ENCODE measurements at places on chromosomes 2 and 18.
A peak's percentile ranks its signal among the peaks of the same experiment; 100 is the strongest.

GRCh38 chr18:25827961-25828561 is 262.4 kb downstream of the SS18 start:
- no peak for DNase-seq

DNA sequence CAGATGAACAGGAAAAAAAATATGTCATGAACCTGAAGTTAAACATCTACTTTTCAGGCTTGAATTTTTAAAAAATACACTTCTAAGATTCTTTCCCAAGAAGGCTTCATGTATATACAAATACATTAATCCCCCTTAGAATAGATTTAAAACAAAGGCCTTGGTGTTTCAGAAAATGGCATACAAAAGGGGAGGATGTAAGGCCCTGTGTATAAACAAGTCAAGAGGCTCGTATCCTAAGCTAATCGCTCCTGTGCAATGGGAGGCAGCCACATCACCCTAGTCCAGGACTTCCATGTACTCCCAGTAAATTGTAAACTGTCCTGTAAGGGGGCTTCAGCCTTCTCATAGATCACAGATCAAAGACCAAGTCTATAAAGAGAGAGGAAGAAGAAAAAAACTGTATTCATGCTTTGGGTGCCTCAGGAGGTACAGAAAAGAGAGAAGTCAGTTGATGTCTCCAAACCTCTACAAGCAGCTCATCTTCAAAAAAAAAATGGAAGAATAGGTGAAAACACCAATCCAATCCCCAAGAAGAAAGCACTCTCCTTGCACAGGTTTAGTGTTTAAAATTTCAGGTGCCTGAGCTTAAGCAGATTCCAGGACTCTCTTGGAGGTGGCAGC is 53.9 kb downstream of the ANKRD44 start:
- no peak for DNase-seq

GRCh38 chr2:68765739-68766375 is 31.2 kb downstream of the ARHGAP25 start:
- DNase-seq = no peak

GRCh38 chr18:3441290-3441689 is 8.7 kb upstream of the TGIF1 start:
- no peak for DNase-seq

DNA sequence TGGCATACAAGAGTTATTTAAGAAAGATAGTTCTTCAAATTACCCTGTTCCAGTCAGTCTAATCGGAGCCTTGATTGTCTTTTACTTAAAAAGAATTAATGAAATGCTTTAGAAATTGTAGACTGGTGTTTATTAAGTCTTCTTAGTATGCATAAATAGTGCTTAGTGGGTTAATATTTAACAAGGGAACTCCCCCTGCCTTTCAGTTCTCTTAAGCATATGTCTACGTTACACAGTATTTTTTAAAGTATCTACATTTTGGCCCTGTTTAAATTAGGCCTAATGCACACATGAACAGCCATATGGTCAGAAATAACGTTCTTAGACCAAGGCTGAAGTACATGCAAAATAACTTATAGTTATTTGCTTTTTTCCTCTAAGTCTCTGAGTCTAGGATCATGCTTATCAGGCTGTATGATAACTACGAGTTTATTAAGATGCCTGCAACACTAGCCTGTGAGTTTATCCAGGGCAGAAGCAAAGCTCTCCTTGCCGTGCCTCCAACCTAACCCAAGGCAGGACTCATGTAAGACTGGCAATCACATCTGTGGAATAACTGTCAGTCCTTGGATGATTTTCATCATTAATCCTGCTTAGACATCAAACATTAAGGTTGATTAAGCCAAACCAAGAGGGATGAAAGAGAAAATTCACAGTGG is 6.7 kb downstream of the BCL2 start:
- DNase-seq = no peak

GRCh38 chr2:180720829-180721228 is 259.6 kb upstream of the UBE2E3 start:
- DNase-seq = no peak

DNA sequence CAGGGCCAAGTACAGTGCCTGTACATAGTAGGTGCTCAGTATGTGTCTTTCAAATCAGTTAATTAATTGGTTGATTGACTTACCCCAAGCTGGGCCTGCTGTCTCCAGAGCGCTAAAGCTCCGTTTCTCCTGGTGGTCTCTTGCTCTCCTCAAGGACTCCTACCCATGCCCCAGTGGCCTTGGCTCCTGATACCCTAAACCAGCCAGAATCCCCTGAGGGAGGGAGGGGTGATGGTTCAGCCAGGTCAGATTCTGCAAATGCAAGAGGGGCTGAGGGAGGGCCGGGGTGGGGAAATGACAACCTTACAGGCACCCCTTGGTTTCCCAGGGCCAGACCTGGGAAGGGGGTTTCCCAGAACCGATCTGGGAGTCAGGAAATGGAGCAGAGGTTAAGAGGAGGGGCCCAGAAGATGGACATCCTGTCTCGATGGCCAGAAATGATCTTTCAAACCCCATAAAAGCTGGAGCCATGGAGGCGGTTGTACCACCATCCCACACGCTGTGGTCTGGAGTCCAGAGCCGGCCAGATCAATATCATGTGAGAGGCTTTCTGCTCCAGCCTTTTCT is 209.1 kb downstream of the TNS1 start:
- no peak for DNase-seq

- DNase-seq = no peak
Measured at GRCh38 chr2:178476477-178476876, 1.9 kb downstream of the FKBP7 start.

- no peak for DNase-seq
Measured at GRCh38 chr2:107285621-107286299, 399.8 kb upstream of the ST6GAL2 start.

DNA sequence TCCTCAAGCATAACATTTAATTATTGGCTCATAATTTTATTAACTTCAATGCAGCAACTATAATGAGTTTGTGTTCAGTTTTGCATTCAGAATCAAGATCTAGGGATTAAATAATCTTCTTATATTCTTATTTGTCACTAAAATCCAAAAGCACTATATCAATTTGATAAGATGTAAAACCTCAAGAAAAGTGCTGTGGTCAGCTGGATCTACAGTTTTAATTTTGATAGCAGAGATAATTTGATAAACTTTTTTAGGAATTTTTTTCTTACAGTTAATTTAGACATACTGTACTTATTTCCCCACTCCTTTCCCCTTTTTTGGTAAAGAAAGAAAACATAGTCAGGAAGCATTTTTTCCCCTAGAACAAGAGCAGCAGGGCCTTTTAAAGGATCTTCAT is 146.4 kb downstream of the GRB14 start:
- DNase-seq = no peak

DNA sequence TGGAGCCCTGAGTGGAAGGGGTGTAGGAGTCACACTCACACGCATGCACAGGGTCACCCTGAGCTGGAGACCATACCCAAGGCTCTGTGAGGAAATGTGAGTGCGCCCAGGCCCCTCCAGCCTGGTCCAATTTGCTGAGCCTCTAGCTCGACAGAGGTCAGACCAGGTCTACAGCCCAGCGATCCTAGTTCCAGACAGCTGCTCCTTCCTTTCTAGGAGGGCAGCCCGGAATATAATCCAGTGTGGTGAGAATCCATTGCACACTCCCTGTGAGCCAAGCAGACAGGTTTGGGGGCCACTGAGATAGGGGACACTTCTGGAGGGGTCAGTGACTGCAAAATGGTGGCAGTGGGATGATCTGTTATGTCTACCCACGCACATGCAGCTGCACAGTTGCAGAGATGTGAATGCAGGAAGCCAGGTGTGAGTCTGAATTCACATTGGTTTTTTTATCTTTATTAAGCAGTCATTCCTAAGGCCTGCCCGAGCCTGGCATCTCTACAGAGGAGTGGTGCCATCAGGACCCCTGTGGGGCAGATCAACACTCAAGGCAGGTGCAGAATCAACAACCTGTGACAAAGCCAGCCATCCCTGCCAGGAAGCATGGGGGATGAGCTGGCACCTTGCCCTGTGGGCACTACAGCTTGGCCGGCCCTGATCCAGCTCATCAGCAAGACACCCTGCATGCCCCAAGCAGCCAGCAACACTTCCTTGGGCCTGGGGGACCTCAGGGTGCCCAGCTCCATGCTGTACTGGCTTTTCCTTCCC is at the start of gene GPR148:
Gene GPR148, plus strand, starts transcription at position 522 of the 768 bp plus-strand sequence. Its CDS starts 82 bp downstream, at position 604.
- DNase-seq = no peak

- DNase-seq = no peak
Measured at GRCh38 chr18:69127873-69128500, 272.7 kb upstream of the DOK6 start.

DNA sequence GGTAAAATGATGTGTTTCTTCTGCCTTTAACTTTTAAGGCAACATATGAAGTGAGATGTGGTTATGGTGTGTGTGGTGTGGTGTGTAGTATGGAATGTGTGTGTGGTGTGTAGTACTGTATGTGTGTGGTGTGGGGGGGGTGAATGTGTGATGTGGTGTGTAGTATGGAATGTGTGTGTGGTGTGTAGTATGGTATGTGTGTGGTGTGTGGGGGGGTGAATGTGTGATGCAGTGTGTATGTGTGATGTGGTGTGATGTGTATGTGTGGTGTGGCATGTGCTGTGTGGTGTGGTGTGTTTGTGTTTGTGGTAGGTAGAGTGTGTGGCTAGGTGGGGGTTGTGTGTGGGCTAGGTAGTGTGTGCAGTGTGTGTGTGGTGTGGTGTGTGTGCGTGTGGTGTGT is 17.2 kb upstream of the ARL4C start:
- DNase-seq = no peak

- peak; percentile 30 for DNase-seq
Measured at GRCh38 chr2:121080013-121080772, 204.8 kb downstream of the TFCP2L1 start.

- DNase-seq = no peak
Measured at GRCh38 chr2:145957929-145958328, 1438.0 kb upstream of the ZEB2 start.

DNA sequence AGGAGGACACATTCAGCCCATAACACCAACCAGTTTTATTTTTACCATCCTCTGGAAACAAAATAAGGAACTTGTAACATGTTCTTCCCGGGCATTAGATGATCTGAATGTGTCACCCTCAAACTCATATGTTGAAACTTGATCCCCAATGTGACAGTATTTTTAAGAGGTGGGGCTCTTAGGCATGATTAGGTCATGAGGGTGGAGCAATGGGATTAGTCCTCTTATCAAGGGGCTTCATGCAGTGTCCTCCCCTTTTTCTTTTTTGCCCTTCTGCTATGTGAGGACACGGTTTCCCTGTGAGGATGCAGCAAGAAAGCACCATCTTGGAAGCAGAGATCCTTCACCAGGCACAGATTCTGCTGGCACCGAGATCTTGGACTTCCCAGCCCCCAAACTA is 401.5 kb upstream of the TRIB2 start:
- DNase-seq = no peak

DNA sequence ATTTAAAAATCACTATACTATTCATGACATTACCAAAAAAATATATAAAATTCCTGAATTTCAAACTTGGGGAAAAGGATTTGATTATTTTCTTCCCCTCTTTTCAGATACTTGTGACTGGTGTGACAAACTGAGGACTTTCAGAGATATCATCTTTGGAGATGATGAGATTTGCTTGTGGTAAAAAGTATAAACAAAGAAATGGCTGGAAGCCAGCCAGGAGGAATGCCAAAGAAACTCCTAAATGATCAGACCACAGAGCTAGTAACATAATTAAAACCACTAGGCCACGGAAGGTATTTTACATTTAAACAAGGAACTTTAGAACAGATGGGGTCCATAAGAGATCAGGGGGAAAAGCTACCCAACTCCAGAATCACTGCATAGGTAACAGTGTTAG is 58.7 kb downstream of the PIGN start:
- DNase-seq = no peak

All from activated naive CD4-positive, alpha-beta T cell treated with anti-CD3 and anti-CD28 coated beads, Interleukin-2, amount 50 U/mL, for 16 hours (primary cell).